Adipose tissue (tissue), 3 donors: ENCODE measurements at places on chromosomes 7 and 10. TPM values are rescaled to one million over a fixed set of nuclear protein-coding genes. Genes with fewer than 3 reads are reported as not detected.

The EGFR gene
- polyA plus RNA-seq: 13.6 TPM

The USP6NL gene
- 4.9 TPM for polyA plus RNA-seq

The CCM2 gene
- 47.7 TPM for polyA plus RNA-seq

The GPRIN2 gene
- 0.11 TPM for polyA plus RNA-seq
